Bone marrow (tissue), 2 donors: ENCODE measurements at places on chromosomes 3 and 15.

- DNase-seq = no peak
Observed at GRCh38 chr15:64092864-64093626, 593 bp downstream of the CIAO2A start.

- DNase-seq = no peak
Observed at GRCh38 chr3:175457301-175457700, 598.2 kb downstream of the NAALADL2 start.

GRCh38 chr3:12878141-12878574 lies 36.8 kb upstream of the RPL32 start:
- no peak for DNase-seq

DNA sequence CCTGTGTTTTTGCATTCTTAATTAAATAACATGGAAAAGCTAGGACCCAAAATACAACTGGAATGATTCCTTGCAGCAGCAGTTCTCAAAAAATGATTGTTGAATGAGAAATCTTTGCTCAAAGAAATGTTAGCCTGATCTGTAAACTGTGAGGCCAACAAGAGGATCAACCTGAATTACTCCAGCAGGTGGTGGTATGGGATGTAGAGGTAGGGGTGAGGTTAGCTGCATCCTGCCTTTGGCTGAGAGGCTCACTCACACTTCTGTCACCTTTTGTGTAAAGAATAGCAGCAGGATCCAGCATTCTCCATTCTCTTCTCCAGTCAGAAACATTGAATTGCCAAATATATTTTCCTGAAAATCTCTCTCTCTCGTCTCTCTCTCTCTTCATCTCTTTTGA lies 26.5 kb upstream of the FAM98B start:
- DNase-seq = no peak

GRCh38 chr3:125175295-125176078 lies 37.1 kb downstream of the SLC12A8 start:
- DNase-seq = no peak

DNA sequence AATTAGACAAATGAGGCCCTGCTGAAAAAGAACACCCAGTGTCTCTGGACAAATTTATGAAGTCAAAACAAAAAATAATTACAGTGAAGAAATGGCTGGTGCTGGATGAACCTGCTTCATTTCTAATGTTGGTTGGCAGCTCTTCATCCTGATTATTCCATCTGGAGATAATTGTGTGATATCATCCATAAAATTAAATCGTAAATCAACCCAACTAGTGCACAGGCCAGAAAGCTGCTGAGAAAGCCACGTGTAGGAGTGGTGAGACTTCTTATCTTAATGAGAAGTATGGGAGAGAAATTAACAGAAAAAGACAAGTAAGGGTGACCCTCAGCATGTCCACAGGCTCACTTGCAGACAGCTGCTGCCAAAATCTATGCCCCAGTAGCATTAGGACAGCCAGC lies 465.2 kb upstream of the TGFBR2 start:
- DNase-seq = no peak

DNA sequence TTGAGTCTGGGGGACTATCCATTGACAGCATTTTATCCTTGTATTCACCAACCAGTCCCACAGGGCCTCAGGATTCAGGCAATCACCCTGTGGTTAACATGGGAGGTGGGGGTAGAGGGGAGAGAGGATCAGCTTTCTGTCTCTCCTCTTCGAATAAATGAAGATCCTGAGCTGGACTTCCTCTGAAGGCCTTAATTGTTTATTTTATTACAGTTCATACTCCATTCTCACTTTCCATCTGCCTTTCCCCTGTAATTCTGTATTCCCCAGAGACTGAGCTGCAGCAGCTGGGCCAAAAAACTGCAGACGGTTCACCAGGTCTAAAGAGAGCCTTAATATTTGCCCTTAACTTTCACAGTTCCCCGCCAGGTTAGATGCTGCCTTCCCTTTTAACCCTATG lies 11.9 kb downstream of the TAGLN3 start:
- no peak for DNase-seq

DNA sequence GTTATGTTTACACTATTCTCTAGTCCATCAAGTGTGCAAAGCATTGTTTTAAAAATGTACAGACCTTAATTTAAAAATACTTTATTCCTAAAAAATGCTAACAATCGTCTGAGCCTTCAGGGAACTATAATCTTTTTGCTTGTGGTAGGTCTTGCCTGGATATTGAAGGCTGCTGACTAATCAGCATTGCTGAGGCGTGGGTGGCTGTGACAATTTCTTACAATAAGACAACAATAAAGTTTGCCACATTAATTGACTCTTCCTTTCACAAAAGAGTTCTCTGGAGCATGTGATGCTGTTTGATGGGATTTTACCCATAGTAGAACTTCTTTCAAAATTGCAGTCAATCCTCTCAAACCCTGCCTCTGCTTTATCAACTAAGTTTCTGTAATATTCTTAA lies 384.0 kb upstream of the TGFBR2 start:
- no peak for DNase-seq

GRCh38 chr15:45790325-45790943 lies 155.6 kb downstream of the SQOR start:
- DNase-seq = no peak

- DNase-seq = no peak
Observed at GRCh38 chr3:126113733-126114442, 30.0 kb upstream of the SLC41A3 start.

- DNase-seq = no peak
Observed at GRCh38 chr3:119034256-119035013, at the start of gene IGSF11. Gene IGSF11 (minus strand): TSS chr3:119034846. CDS start chr3:119034582, 264 bp downstream.

DNA sequence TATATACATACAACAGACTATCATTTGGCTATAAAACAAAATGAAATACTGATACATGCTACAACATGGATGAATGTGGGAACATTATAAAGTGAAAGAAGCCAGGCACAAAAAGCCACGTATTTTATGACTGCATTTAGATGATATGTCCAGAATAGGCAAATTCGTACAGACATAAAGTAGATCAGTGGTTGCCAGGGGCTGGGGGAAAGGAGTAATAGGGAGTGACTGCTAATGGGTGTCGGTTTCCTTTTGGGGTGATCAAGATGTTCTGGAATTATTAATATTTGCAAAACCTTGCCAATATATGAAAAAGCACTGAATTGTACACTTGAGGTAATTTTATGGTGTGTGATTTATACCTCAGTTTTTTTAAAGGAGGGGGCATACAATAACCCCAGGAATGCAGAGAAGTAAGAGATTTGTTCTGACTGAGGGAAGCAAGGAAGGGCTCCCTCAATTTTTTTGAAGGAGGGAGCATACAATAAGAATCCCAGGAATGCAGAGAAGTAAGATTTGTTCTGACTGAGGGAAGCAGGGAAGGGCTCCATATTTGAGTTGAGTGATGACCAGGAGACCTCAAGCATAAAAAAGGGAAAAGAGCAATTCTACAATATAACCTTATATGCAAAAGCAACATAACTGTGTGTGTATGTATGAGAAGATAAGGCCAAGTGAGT lies 6.2 kb downstream of the PSMD6 start:
- DNase-seq = no peak

DNA sequence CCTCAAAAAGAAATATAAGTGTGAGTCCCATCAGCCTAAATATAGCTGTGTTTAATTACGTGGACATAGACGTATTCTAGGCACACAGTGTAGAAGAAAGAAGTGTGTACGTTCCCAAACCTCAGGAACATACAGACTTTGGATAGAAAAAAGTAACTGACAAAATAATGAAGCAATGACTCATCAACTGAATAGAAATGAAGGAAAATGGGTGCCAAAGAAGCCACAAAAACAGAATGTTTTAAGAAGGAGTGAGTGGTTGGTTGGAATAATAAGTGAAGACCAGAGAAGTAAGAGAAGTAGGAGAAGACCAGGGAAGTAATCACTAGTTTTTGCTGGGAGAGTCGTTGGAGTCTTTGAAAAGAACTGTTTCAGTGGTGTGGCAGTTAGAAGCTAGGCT lies 518.1 kb downstream of the ROBO1 start:
- DNase-seq = no peak
